Subcutaneous preadipocyte (primary cell): ENCODE measurements at places on chromosomes 13 and 19. TPM values are rescaled to one million over a fixed set of nuclear protein-coding genes. Genes with fewer than 3 reads are reported as not detected.

The SIX5 gene
- total RNA-seq, result 6.6 and 7.8 TPM in 2 replicates

The SMIM44 gene
- not detected in 2 replicates for total RNA-seq

The TMEM255B gene
- 0.73 and 2.0 TPM in 2 replicates for total RNA-seq

The TUBA3C gene
- total RNA-seq, result not detected in 2 replicates

The ANGPTL8 gene
- total RNA-seq, result not detected in 2 replicates

The SYDE1 gene
- 23.5 and 30.1 TPM in 2 replicates for total RNA-seq

The SIGLECL1 gene
- not detected in 2 replicates for total RNA-seq

The C19orf67 gene
- not detected in 2 replicates for total RNA-seq

The CDC42EP5 gene
- 7.6 and 18.4 TPM in 2 replicates for total RNA-seq

The EDNRB gene
- total RNA-seq, result 32.6 and 33.4 TPM in 2 replicates

The ZNF69 gene
- total RNA-seq, result 0.20 and 0.73 TPM in 2 replicates

The TINCR gene
- under 0.01 TPM in 1 of 2 replicates, not detected in the other for total RNA-seq

The KLK10 gene
- not detected in 2 replicates for total RNA-seq

The HCST gene
- 0.37 and 0.59 TPM in 2 replicates for total RNA-seq
